ENCODE measurements at places on chromosomes 11 and 22.

- DNase-seq: peak; percentile 62
These were observed 20.3 kb downstream of the CLPB start for GRCh38 chr11:72413914-72414628.

GRCh38 chr11:76644591-76644990, 26.0 kb downstream of the LRRC32 start:
- DNase-seq: no peak

GRCh38 chr11:11960687-11961086, 47.7 kb downstream of the DKK3 start:
- no peak for DNase-seq

GRCh38 chr11:528815-529727, 6.3 kb downstream of the HRAS start:
- DNase-seq: no peak

DNA sequence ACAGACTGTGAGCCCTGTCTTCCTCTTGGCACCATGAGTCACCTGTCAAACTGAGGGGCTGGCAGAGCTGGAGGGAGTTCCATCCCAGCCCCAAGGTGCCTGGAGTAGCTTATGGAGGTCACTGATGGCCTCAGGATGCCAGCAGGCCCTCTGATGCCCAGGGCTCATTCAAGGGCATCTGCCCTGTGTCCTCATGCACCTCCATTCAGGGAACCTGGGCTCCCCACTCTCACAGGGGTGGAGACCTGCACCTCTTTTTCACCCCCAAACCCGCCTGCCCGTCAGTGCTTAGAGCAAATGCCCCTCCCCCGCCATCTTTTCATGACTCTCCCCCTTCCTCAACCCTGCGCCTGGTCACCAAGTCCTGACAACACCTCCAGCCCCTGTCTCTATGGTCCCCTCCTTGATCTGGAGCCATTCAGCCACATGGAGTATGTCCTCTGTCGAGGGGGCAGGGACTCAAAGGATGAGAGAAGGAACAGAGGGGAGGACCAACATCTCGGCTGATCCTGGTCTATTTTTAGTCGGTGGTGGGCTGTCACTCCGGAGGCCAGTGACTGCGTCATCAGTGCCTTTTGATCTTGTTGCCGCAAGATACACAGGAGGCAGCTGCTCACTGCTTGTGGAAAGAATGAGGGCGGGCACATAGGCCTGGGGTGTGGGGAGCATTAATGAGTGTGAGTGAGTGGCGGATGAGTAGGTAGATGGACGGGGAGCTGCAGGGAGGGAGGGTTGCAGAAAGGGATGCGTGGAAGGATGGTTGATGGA, 72.2 kb downstream of the CDKN1C start:
- DNase-seq: peak; percentile 29

GRCh38 chr22:17548010-17548755, 15.1 kb upstream of the SLC25A18 start:
- DNase-seq: no peak

- peak; percentile 2 for DNase-seq
These were observed 196.7 kb upstream of the TBCEL start for GRCh38 chr11:120827198-120827597.
